ENCODE measurements at places on chromosomes 13 and 19.
A peak's percentile ranks its signal among the peaks of the same experiment; 100 is the strongest.

GRCh38 chr13:114045113-114045735 lies 71.3 kb upstream of the C13orf46 start:
- no peak for DNase-seq

DNA sequence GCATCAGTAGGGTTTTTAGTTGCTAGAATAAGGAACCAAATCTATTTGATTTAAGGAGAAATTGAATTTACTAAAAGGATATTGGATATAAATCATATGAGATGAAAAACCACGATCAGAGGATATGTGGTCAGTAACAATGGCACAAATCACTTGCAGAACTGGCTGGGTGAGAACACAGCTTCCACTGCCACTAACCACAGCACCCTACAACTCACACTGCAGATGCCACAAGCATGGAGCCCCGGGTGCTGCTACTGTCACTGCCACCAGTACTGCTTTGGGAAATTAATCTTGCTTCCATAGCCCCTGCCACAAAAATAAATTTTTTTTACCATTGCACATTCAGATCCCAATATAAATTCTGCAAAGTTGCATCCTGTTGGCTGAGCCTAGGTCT lies 40.6 kb upstream of the KLF12 start:
- no peak for DNase-seq

DNA sequence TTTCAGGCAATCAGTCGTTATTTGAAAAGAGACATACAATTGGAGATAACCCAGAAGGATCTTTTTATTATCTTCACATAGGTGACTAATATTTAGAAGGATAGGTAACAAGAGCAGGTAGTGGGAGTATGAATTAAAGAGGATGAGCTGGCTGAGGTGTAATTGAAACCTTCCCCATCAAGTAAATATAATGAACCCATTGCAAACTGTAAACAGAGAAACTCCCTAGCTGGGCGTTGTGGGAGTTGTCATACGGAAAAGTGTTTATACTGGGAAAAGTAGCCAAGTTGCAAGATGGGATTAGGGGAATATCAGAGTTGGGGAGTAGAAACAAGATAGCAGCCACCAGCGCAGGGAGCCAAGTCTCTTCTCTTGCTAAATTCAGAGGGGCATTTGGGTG lies 448.4 kb downstream of the COG6 start:
- DNase-seq, result no peak

DNA sequence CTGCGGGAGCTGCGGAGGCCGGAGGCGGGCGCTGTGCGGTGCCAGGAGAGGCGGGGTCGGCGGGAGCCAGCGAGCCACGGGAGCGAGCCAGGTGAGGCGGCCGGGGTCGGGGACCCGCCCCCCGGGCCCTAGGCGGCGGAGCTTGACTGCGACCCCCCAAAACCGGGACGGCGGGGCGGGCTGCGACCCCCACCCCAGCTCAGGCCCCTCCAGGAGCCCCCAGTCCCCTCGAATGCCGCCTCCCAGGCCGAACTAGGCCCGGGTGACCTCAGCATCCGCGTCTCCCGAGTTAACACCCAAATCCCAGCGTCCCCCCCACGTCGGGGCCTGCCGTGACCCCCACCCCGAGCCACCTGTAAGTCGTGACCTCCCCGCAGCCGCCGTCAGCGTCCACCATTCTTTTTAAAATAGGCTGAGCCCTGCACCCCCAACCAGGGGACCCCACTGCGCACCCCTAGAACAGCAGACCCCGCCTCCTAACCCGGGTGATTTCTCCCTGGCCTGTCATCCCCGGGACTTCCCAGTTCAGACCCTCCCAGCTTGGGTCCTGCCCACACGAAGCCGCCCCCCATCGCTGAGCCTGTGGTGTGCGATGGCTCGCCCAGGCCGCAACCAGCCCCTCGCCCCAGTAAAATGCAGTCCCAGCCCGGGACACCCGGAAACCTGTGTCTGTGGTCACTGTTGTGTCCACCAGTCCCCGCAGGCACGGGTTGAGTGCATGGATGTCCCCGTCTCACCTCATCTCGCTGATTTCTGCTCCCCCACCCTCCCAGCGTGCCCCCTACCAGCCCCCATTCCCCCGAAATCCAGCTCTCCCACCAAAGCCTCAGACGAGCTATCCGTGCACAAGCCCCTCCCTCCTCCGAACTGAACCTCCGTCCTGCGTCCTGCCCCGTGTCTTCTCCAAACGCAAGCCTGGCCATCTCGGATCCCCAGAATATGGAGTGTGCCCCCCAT lies 551 bp downstream of the FZR1 start:
- no peak for DNase-seq

DNA sequence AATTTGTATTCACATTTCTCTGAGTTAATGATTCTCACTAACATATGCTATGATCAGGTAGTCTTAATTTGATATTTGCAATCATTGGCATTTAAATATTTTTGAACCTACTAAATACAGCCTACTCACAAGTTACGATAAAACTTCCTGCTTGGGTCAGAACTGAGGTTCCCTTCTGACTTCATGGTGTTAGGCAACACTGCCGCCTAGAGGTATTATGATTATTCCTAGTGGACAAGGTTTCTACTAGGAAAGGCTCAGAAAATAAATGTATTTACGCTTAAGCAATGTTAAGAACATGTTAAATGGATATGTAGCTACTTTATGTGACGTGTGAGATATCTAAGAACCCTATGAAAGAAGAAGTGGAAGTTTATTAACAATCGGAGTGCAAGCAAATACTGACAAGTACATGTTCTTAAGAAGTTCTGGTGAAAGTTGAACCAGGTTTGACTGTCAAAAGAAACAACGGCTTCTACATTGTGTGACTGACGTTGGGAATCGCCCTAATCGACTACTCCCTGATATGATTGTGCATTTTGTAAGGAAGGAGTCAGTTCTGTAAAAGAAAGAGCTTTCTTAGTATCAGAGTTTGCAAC lies 1395.8 kb downstream of the SLITRK5 start:
- DNase-seq, result peak; percentile 10

- DNase-seq, result no peak
Measured at GRCh38 chr13:23771552-23771951, 117.6 kb downstream of the MIPEP start.

DNA sequence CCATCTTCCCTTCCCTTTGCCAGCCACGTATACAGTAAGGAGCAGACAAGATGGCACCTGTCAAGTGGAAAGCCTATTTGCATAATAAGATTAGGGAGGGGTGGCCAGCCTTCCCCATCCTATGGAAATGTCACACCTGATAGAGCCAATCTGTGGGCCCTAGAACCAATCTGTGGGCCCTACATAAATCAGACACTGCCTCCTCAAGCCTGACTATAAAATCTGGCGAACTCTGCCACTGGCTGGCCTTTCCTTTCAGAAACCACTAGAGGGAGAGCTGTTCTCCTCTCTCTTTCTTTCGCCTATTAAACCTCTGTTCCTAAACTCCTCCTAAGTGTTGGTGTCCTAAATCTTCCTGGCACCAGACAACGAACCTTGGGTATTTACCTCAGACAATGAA lies 231.5 kb upstream of the KLHL1 start:
- DNase-seq, result no peak

GRCh38 chr13:27271570-27272096 lies 1.0 kb downstream of the RASL11A start:
- no peak for DNase-seq

All from stimulated activated CD4-positive, alpha-beta T cell treated with anti-CD3 and anti-CD28 coated beads, Interleukin-15, amount 100 ng/mL, for 48 hours (primary cell).